ENCODE measurements at places on chromosomes 12 and 14. TPM values are rescaled to one million over a fixed set of nuclear protein-coding genes. Genes with fewer than 3 reads are reported as not detected.

Gene MMP19
- total RNA-seq, result 24.9 TPM

Gene ADCY6
- total RNA-seq, result 25.6 TPM

Gene IFNG-AS1
- not detected for total RNA-seq

DNA sequence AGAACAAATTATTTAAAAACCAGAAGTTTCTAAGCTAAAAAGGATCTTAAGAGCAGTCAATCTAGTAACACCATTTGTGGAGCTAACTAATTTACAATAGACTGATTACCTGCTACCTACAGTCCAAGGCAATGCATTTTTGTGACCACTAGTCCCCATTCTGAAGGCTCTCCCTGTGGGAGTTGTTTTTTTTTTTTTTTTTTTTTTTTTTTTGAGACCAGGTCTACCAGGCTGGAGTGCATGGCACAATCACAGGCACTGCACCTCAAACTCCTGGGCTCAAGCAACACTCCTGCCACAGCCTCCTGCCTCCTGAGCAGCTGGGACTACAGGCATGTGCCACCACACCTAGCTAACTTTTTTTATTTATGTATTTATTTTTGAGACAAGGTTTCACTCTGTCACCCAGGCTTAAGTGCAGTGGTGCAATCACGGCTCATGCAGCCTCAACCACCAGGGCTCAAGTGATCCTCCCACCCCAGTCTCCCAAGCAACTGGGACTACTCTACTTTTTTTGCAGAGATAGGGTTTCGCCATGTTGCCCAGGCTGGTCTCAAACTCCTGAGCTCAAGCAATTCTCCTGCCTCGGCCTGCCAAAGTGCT, 3.9 kb downstream of the GNPTAB start:
- DNase-seq, result no peak

DNA sequence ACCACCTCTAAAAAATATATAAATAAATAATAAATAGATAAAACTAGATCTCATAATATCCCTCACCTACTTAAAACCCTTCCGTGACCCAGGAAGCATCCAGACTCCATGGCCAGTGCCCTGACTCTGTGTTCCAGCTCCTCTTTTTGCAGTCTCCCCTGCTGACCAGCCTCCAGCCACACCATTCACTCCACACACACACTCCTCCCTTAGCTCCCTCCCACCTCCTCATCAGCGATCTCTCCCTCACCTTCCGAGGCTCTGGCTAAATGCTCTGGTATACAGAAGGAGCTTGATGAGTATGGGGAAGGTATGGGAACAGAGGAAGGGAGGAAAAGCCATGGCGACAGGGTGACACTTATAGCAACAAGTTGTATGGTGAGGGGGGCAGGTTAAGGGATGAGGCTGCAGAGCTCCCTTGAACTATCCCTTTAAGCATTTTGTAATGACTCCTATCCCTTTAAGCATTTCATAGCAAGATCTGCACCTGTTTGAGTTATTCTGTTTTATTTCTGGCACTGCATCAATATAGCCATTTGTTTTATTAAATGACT, 26.1 kb upstream of the EIF4B start:
- DNase-seq, result no peak

DNA sequence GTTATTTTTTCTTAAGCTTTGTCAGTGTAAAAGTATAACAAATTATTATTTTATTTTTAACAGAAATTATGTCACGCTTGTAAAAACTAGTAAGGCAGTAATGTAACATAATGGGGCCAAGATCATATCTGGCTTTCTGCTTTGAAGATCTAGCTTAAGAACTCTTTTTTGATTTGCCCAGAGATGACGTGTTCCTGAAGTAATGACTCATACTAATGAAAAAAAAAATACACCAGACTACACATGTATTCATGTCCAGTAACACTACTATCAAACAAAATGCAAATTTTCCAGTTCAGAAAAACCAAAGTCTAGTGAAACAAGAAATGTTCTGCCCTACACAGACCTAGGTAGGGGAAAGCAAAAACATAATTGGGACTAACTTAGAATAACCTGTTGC, 432.2 kb upstream of the ATXN7L3B start:
- no peak for DNase-seq
